ENCODE measurements at places on chromosomes 7 and 10.

- DNase-seq: no peak
Measured at GRCh38 chr10:34126371-34127151, 688.5 kb downstream of the PARD3 start.

GRCh38 chr7:45869426-45869825, 3.5 kb downstream of the CCDC201 start:
- no peak for DNase-seq

DNA sequence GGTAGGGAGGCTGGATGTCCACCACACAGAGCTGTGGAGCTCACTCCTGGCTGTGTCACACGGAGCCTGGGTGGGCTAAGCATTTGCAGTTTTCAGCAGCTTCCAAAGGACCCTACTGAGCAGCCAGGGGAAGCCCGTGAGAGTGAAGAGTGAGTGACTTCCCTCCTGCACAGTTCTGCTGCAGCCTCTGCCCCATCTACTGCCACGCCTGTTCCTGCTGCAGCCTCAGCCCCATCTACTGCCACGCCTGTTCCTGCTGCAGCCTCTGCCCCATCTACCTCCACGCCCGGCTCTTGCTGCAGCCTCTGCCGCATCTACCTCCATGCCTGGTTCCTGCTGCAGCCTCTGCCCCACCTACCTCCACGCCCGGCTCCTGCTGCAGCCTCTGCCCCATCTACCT, 12.2 kb downstream of the ADAM8 start:
- no peak for DNase-seq

GRCh38 chr7:4167385-4167910, 514.6 kb upstream of the FOXK1 start:
- no peak for DNase-seq

DNA sequence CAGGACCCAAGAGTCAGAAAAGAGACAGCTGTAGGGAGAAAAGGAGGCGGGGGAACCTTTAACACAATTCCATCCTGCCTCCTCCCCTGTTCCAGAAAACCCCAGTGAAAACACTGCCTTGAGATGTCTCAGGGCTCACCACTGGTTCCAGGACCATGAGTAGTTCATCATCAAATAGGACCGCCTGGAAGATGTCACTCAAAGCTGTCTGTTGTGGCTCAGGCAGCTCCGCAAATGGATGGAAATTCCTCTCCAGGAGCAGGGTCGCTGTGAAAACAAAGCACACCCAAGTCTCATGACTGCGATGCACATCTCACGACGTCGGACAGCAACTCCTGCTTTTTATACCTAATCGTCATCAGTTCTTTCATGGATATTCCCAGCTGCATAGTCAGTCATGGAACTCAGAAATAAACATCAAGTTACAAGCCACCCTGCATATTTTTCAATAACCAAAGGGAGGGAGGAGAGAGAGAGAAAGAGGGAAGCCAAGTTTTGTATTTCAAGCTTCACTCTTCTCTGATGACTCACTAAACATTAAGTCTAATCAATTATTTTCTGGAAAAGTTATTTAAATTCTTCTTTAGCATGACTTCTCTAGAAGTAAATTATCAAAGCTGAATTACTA, 49.2 kb downstream of the GSDME start:
- no peak for DNase-seq

DNA sequence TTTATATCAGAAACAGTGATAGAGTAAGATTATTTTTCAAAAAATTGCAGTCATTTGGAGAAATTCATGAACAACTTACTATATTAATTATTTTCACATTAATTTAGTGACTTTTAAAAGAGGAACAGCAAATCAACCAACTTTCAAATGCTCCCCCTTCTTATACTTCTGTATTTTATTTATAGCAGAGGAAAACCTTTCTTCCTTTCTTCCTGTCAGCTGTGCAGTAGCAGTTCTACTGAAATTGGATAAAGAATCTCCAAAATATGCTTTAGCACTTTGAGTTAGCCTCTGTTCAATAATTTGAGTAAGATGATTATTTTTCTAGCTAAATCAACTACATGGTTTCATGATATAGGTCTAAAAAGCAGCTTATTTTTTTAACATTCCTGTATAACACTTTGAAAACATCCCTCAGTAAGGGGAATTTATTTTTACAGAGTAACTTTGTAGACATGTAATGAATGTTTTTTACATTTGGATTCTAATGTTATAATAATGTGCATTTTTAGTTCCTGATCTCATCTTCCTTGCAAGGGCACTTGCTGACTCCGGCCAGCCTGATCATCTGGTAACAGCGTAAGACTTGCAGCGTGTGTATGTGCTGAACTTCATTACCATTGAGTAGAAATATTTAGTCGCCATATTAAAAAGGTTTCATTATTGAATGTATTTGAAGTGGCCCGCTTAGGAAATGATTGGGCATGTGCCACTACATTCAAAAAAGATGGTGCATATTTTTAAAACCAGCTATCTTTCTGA, 158.3 kb upstream of the HDAC9 start:
- DNase-seq: no peak

GRCh38 chr10:59376846-59377245, 14.5 kb upstream of the FAM13C start:
- DNase-seq: no peak

- no peak for DNase-seq
Measured at GRCh38 chr10:33306126-33306525, 28.3 kb downstream of the NRP1 start.

GRCh38 chr10:78025685-78026364, 3.5 kb downstream of the POLR3A start:
- no peak for DNase-seq
